ENCODE measurements at places on chromosomes 3 and 15.

DNA sequence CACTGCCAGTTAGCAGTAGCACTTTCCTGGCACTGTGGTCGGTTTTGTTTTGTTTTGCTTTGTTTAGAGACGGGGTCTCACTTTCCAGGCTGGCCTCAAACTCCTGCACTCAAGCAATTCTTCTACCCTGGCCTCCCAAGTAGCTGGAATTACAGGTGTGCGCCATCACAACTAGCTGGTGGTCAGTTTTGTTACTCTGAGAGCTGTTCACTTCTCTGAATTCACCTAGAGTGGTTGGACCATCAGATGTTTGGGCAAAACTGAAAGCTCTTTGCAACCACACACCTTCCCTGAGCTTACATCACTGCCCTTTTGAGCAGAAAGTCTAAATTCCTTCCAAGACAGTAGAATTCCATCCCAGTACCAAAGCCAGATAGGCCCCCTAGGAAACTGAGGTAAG, 22.6 kb downstream of the CLDN18 start:
- no peak for DNase-seq

GRCh38 chr3:14262867-14263266, 84.2 kb downstream of the LSM3 start:
- no peak for DNase-seq

GRCh38 chr3:99896482-99896881, 78.8 kb downstream of the CMSS1 start:
- no peak for DNase-seq

- DNase-seq, result no peak
Observed at GRCh38 chr3:34381243-34381642, 582.8 kb downstream of the PDCD6IP start.

- DNase-seq, result no peak
Observed at GRCh38 chr3:149620291-149621020, 37.4 kb downstream of the WWTR1 start.

DNA sequence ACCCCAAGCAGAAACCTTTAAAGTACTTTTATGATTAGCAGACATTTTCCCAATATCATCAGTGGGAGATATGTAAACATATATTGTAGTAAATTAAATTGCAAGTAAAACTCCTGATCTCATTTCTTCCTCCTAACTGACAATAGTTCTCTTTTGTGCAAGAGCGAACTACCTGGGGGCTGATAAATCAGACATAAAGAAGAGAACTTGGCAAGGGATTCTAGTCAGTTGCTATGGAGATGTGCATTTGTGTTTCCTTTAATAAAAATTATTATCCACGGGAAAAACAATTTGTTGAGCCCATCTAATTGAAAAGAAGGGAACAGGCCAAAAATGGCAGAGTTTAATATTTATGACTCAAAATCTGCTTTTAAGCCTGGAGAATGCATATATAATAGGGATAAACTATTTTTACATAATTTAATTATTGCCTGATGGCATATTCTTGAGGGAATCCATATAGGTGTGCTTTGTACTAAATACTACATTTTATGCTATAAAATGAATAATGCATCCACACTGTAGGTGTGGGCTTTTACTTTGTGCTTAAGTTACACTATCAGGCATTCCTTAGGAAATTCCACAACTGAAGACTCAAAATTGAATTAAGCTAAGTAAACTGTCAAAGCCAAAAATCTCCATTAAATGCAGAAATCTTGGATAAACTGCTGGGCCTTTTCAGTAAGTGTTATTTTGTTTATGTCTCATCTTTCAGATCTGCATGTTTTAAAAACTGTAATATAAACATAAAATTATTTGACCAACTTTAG, 258.1 kb downstream of the ERC2 start:
- no peak for DNase-seq

DNA sequence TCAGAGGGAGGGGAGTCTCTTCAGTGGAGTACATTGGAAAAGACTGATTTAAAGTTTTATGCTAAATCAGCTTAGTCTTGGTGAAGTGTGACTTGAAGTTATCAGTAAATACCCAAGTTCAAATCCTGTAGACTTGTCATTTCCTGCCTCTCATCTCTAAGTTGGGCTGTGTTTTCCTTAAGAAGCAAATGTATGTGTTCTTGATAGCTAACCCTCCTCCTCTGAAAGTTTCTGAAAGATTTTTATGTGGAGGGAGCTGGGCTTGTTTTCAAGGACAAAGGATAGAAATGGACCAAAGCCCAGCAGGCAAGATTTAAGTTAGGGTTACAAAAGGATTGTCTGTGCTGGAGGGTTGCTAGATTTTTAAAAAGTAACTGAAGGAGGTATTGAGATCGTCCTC, 4.2 kb downstream of the MAPKBP1 start:
- DNase-seq, result no peak

GRCh38 chr15:32119694-32120330, 89.5 kb downstream of the CHRNA7 start:
- DNase-seq, result no peak

DNA sequence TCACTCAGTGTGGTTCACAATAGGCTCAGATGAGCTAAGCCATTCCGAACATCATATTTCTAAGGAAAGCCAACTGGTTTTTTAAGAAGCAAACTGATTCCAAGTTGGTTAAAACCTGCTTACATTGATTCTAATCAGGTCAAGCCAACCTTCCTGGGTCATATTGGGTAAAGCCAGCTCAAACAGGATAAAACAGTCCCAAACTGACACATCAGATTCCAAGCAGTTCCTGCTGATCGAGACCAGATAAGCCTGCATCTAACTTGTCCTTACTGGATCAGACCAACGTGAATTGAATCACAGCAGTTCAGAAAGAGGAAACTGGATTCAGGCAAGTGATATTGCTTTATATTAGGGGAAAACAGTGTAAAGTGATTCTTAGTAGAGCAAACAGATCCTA, 18.6 kb upstream of the THSD4 start:
- DNase-seq, result no peak

- DNase-seq, result no peak
Observed at GRCh38 chr3:195352895-195353488, 82.0 kb upstream of the XXYLT1 start.

DNA sequence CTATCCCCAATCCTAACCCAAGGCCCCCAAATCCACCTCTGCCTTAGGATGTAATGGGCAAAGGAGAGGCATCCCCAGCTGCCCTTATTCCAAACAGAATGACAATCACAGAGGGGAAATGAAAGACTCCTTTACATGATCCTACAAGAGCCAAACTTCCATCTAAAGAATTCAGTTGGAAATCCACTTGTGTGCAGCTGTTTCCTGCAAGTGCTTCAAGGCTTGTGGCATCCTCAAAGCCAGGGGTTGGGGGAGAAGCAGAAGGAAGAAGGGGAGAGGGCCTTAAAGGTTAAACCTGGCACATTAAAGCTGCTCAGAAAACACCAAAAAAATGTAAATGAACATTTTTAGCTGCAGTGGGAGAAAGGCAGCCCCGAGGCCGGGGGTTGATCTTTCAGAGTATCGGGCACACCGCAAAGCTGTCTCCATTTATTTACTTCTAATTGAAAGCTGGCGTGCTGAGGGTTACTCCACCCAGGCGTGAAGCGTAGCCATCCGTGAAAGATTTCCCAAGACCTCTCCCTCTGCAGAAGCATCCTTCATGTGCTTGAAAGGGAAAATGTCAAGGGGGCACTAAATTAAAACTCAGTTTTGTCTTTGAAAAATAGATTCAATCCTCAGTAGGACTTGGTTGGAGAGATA, 217.8 kb downstream of the SHQ1 start:
- no peak for DNase-seq

- DNase-seq, result no peak
Observed at GRCh38 chr15:82051664-82052063, 5.8 kb upstream of the MEX3B start.

- peak; percentile 13 for DNase-seq
Observed at GRCh38 chr15:42494998-42495360, 455 bp upstream of the SNAP23 start.

GRCh38 chr3:55779543-55779942, 292.4 kb upstream of the WNT5A start:
- DNase-seq, result no peak

- DNase-seq, result no peak
Observed at GRCh38 chr15:101111570-101112262, 140.1 kb downstream of the CHSY1 start.

DNA sequence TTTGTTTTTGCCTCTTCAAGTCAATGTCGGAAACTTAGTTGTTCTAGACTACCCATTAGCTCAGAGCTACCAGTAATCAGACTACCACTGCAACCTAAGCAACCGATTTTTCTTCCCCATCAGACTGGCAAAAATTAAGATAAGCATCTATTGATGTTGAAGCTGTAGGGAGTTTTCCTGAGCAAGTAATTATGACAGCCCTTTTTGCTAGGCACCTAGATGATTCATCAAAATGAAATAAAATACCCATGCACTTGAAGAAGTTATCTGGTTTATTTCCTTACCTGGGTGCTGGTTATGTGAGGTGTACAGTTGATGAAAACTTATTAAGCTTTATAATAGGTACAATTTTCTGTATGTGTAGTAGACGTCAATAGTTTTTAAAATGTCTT, 554 bp upstream of the COMMD4 start:
- no peak for DNase-seq

GRCh38 chr3:277873-278272, 81.3 kb downstream of the CHL1 start:
- no peak for DNase-seq

DNA sequence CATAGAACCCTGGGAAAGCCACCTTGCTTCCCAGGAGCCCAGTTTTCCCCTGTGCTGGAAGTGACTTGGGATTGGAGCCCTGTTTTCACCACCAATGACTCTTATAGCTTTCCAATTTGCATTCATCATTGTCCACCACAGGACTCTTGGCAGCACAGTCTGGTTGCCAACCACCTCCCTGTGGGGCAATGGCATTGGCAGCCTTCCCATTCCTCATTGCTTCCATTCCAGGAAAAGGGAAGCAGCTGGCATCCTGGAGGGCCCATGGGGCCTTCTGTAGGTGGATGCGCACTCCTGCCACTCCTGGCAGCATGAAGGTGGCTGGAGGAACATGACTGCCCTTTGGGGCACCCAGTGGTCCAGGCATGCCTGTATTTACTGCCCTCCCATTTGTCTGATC, 57.7 kb downstream of the FEM1B start:
- DNase-seq, result no peak

GRCh38 chr3:136840252-136840651, 21.3 kb downstream of the SLC35G2 start:
- no peak for DNase-seq

DNA sequence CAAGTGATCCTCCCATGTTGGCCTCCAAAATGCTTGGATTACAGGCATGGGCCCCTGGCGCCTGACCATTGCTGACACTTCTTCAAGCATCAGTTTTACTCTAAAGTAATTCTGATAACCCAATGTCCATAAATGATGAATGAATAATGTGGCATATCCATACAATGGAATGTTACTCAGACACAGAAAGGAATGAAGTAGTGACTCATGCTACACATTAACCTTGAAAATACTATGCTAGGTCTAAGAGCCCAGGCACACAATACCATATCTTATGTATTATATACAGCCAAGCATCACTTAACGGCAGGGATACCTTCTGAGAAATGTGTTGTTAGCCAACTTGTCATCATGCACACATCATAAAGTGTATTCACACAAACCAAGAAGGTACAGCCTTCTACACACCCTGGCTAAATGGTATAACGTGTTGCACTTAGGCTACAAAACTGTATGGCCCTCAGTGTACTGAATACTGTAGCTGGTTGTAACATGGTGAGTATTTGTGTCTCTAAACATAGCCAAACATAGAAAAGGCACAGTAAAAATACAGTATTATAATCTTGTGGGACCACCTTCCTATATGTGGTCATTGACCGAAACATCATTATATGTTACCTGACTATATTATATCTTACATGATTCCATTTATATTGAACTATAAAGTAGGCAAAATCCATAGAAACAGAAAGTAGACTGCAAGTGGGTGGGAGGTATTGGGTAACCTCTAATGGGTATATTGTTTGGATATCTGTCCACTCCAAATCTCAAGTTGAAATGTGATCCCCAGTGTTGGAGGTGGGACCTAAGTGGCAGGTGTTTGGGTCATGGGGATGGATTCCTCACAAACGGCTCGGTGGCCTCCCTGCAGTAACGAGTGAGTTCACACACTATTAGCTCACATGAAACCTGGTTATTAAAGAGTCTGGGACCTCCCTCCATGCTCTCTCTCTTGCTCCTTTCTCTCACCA, 31.4 kb downstream of the MKRN2 start:
- no peak for DNase-seq

- no peak for DNase-seq
Observed at GRCh38 chr15:22810033-22810852, 23.8 kb downstream of the NIPA1 start.
